ENCODE measurements at places on chromosomes 3 and 15.

GRCh38 chr15:99709243-99709986 lies 23.8 kb downstream of the LYSMD4 start:
- H3K4me3 ChIP-seq, result no peak overlapping the region
- H3K27me3 ChIP-seq, result no peaks in the 10 kb centered on the region
- no peak for DNase-seq
- peak overlapping the region; percentile 85 for H3K27ac ChIP-seq

GRCh38 chr3:111481551-111481950 lies 60.4 kb upstream of the CD96 start:
- no peak overlapping the region for H3K4me3 ChIP-seq
- H3K27ac ChIP-seq, result no peak overlapping the region

DNA sequence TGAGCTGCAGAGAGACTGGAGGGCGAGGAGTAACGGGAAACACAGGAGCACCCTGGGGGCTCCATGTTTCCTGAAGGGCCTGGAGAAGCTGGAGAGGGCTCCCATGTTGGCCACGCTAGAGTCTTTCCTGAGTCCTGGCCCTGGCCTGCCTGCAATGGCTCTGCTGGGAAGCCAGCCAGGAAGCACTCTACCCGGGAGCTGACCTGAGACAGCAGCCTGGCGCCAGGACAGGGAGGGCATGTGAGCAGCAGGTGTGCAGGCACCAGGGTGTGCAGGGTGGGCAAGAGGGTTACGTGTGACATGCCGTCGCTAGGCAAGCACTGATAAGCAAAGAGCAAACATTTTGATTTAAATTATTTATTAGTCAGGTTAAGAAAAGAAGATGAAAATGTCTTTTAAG lies 301.4 kb downstream of the OCA2 start:
- H3K27ac ChIP-seq, result no peak overlapping the region
- peak; percentile 70 for DNase-seq
- H3K27me3 ChIP-seq, result no peaks in the 10 kb centered on the region
- no peak overlapping the region for H3K4me3 ChIP-seq
- no peaks in the 10 kb centered on the region for H3K36me3 ChIP-seq

DNA sequence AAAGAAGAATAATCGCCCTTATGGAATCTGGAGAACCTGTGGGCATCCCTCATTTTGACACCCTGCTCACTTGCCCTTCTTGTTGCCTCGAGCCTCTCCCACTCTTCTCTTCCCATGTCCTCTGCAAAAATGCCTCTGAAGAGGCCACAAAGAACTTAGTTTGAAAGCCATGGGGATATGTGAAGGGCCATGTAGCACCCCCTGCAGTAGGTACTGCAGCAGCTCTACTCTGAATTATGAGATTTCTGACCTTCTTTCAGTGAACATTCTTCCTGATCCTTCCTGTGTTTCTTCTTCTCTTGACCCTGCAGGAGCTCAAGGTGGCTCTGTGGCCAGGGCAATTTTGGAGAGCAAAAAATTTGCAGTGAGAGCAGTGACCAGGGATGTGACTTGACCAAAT lies 30.4 kb upstream of the TRA2B start:
- H3K36me3 ChIP-seq, result no peaks in the 10 kb centered on the region
- no peak overlapping the region for H3K4me3 ChIP-seq
- H3K27me3 ChIP-seq, result no peaks in the 10 kb centered on the region
- DNase-seq, result no peak
- H3K4me1 ChIP-seq, result no peaks in the 10 kb centered on the region

DNA sequence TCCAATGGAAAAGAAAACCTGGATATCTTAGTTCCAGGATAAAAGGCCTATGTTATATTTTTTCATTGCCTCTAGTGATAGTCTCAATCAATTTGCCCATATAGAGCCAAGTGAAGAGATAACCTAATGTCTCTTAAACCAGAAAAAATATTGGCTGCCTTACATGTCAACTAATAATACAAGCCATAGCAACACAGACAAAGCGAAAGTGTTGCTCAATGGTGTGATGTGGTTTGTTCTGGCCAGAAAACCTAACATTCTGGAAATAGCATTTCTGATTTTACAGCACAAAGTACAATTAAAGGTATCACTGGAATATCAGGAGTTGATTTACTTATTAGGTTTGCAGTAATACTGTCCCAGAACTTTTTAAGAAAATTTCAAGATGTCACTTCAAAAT lies 101.5 kb downstream of the ATP8B4 start:
- H3K27ac ChIP-seq, result no peak overlapping the region
- no peaks in the 10 kb centered on the region for H3K4me1 ChIP-seq
- H3K4me3 ChIP-seq, result no peak overlapping the region

DNA sequence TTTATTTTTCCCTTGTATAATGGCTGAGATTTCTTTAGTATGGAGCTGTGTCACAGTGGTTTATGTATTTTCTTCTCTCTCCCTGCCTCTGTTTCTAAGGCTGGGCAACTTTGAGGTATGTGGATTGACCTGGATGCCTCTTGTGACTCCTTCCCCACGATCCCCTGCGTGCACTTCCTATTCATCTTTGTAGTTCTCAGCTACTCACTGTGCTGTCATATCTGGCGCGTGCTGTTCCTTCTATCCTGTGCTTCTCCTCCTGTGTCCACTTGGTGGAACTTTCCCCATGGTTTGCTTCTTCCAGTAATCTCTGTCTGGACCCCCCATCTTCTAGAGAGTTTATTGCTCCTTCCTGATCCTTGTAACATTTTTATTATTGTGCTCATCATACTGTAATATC lies 97.3 kb downstream of the AKAP13 start:
- H3K4me1 ChIP-seq, result peaks cover 29% of the 10 kb centered on the region
- H3K27me3 ChIP-seq, result no peaks in the 10 kb centered on the region
- H3K4me3 ChIP-seq, result no peak overlapping the region
- no peak for DNase-seq
- H3K36me3 ChIP-seq, result no peaks in the 10 kb centered on the region

DNA sequence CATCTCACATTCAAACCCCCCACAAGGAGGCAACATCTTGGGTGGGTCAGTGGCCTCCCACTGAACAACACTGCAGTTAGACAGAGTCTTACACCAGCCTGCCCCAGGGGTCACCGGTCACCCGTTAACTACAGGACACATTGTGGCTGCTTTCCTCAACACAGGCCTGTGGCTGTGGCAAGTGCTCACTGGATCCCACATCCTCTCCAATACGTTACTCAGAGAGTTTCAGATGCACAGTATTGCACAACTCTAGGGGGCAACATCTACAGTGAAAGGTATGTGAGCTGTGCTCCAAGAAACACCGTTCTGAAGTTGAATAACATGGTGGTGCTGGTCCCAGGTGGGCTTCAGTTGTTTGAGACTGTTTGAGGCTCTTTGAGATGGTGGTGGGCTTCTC lies 41.0 kb downstream of the CTDSPL start:
- H3K27me3 ChIP-seq, result no peaks in the 10 kb centered on the region
- no peak overlapping the region for H3K27ac ChIP-seq
- no peak overlapping the region for H3K4me3 ChIP-seq
- H3K4me1 ChIP-seq, result peaks cover 59% of the 10 kb centered on the region
- no peak for DNase-seq

- H3K4me3 ChIP-seq, result no peak overlapping the region
- H3K4me1 ChIP-seq, result no peaks in the 10 kb centered on the region
- no peaks in the 10 kb centered on the region for H3K27me3 ChIP-seq
These were observed 171.5 kb upstream of the NANOGP8 start for GRCh38 chr15:35256551-35256950.

DNA sequence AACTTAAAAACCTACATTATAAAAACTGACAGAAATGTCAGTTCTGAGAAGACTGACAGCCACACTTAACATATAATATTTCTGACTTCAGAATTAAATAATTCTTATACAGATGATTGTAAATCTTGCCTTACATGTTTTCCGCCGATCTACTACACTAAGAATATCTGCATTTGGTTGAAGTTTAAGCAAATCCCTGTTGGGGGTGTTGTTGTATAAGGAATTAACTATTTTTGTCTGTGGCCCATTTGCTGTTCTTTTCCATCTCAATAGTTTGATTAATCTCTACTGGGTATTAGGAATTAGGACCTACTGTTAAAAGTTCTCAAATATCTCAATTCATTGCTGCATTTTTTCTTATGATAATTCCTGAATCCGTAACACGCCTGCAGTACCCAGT lies 838.3 kb upstream of the ROBO1 start:
- H3K4me3 ChIP-seq, result no peak overlapping the region
- no peak for DNase-seq
- no peak overlapping the region for H3K27ac ChIP-seq
- H3K27me3 ChIP-seq, result no peaks in the 10 kb centered on the region
- H3K36me3 ChIP-seq, result no peaks in the 10 kb centered on the region

DNA sequence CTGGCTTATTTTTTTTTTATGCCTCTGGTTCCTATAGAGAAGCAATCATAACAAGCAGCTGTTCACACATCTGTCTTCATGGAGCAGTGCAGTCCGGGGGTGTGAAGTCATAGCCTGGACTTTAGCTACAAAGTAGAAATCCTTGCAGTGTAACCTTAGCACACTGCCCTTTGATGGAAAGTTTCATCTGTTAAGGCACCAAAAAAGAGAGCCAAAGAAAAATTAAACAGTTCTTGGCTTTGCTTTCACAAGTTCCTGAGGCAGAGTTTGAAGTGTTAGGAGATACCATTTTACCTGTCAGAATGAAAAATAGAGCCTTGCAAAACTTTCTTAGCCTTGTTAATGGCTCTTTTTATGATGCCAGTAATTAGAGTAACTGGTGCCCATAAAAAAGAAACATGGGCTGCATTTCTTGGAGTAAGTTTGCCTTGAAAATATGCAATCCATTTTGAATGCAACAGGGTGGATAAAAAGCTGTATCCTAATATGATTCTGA lies 84.1 kb downstream of the PIK3R4 start:
- H3K27ac ChIP-seq, result no peak overlapping the region
- H3K4me3 ChIP-seq, result no peak overlapping the region
- no peak for DNase-seq
- H3K36me3 ChIP-seq, result no peaks in the 10 kb centered on the region
- H3K4me1 ChIP-seq, result peaks cover 10% of the 10 kb centered on the region
- H3K27me3 ChIP-seq, result no peaks in the 10 kb centered on the region

DNA sequence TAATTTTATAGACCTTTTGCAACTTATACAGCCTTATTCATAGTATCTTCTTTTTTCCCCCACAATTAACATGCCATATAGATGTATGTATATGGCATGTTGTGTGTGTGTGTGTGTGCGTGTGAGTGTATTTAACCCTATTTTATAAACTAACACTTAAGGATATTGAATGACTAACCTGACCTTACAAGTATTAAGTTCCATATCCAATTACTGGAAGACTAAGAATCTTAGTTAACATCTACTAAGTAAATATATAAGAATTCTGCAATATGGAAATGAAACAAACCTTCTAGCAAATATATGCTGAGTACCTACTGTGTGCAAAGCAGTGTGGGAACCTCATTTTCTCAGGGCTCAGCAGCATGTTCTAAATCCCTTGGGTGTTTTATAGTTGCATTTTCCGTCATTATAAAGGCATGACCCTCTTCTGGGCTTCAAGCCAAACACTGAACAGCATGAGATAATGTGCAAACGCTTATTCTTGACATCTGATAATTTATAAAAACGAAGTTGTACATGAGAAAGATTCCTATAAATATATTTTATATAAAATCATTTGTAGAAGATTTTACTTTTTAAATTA lies 105.5 kb downstream of the NLGN1 start:
- no peaks in the 10 kb centered on the region for H3K27me3 ChIP-seq
- DNase-seq, result no peak
- H3K4me3 ChIP-seq, result no peak overlapping the region
- no peaks in the 10 kb centered on the region for H3K36me3 ChIP-seq
- peaks cover 5% of the 10 kb centered on the region for H3K4me1 ChIP-seq

GRCh38 chr3:14208977-14209394 lies 30.4 kb downstream of the LSM3 start:
- no peak for DNase-seq
- no peak overlapping the region for H3K27ac ChIP-seq
- no peaks in the 10 kb centered on the region for H3K27me3 ChIP-seq
- peaks cover 16% of the 10 kb centered on the region for H3K4me1 ChIP-seq

- no peaks in the 10 kb centered on the region for H3K27me3 ChIP-seq
- peak overlapping the region; percentile 79 for H3K4me3 ChIP-seq
- DNase-seq, result peak; percentile 58
These were observed 985 bp downstream of the TRPC1 start for GRCh38 chr3:142724682-142725356.

Data from heart left ventricle (tissue), 16 donors.